ENCODE measurements at places on chromosomes 16 and 17. TPM values are rescaled to one million over a fixed set of nuclear protein-coding genes. Genes with fewer than 3 reads are reported as not detected.

GRCh38 chr16:23423496-23424049, 29.4 kb downstream of the COG7 start:
- no peak overlapping the region for H3K27ac ChIP-seq
- no peaks in the 10 kb centered on the region for H3K27me3 ChIP-seq
- DNase-seq = no peak
- H3K4me3 ChIP-seq = no peak overlapping the region
- no peaks in the 10 kb centered on the region for H3K4me1 ChIP-seq

- DNase-seq = no peak
- H3K27ac ChIP-seq = no peak overlapping the region
- no peak overlapping the region for H3K4me3 ChIP-seq
- no peaks in the 10 kb centered on the region for H3K36me3 ChIP-seq
Measured at GRCh38 chr16:83797013-83797412, 10.8 kb upstream of the HSBP1 start.

DNA sequence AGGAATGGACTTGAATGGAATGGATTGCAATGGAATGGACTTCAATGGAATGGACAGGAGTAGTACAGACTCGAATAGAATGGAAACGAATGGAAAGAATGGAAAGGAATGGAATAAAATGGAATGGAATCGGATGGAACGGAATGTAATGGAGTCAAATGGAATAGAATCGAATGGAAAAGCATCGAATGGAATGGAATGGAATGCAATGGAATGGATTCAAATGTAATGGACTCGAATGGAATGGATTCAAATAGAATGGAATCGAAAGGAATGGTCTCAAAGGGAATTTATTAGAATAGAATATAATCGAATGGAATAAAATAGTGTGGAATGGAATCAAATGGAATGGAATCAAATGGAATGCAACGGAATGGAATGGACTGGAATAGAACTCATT, 484.9 kb upstream of the WSB1 start:
- no peak for DNase-seq
- no peak overlapping the region for H3K27ac ChIP-seq
- no peaks in the 10 kb centered on the region for H3K27me3 ChIP-seq
- H3K36me3 ChIP-seq = no peaks in the 10 kb centered on the region
- no peaks in the 10 kb centered on the region for H3K4me1 ChIP-seq

DNA sequence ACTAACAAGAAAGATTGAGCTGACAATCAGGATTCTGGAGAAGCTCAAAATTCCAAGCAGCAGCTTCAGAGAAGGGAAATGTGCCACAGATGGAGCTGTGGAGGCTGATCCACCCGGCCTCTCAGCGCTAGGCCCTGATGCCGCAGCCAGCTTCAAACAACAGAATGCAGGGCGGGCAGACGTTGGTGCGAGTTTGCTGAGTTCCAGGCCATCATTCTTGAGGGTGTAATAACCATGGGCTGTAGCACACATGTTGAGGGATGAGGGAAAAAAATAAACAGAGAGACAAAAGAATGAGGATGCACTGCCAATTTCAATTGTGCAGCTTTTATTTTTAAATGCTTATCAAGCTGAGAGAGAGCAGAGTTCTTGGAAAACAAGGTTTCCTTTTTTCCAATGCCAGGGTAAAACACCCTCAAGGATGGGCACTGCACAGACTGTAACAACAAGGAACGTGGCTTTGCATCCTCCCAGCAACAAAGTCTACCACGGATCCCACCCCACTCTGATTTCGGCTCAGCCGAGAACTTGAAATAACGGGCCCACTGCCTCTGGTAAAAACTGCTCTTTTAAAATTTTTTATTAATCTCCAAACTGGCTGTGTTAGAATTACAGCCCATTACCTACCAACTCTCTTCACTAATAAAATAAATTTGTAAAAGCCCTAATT, 90.2 kb downstream of the SMG6 start:
- peak overlapping the region; percentile 96 for H3K27ac ChIP-seq
- no peaks in the 10 kb centered on the region for H3K27me3 ChIP-seq
- no peak for DNase-seq
- H3K36me3 ChIP-seq = peaks cover 30% of the 10 kb centered on the region
- peak overlapping the region; percentile 84 for H3K4me3 ChIP-seq

- peaks cover 2% of the 10 kb centered on the region for H3K36me3 ChIP-seq
- peak; percentile 29 for DNase-seq
- H3K27ac ChIP-seq = no peak overlapping the region
- no peaks in the 10 kb centered on the region for H3K27me3 ChIP-seq
- H3K4me1 ChIP-seq = peaks cover 7% of the 10 kb centered on the region
Measured at GRCh38 chr16:53714205-53715022, 10.5 kb downstream of the FTO start.

DNA sequence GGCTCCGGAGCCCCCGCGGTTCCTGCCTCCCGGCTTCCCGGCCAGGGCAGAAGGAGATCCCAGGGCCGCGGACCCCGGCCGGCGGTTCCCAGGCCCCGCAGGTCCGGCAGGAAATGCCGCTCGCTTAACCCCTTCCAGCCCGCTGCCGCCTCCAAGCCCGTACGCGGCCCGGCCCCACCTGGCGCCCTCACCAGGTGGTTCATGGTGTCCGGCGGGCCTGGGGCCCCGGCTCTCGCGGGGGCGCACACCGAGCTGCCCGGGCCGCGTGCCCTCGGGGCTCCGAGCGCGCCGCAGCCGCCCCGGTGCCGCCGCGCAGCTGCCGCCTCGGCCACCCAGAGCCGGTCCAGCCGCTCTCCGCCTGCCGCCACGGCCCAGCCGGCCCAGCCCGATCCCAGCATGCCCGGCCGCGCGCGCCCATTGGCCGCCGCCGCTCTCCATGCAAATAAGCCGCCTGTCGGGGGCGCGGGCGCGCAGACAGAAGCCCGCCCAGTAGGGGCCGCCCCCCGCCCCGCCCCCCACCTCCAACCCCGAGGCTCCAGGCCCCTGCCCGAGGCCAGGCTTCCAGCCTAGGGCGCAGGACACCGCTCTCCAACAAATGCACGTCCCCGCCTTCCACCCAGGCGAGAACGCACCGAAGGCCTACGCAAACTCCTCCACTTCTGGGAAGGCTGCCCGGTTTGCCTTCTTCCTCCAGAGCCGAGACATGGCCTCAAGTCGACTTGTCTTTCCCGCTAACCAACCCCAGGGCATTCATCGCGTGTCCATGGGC, at the start of gene BCAR1:
Gene BCAR1, minus strand, starts transcription at position 345 of the 769 bp plus-strand sequence. Its CDS starts 142 bp downstream, at position 203.
- peaks cover 2% of the 10 kb centered on the region for H3K4me1 ChIP-seq
- H3K27ac ChIP-seq = no peak within 1 kb of the TSS
- H3K27me3 ChIP-seq = peaks cover 49% of the 10 kb centered on the region
- no peak for DNase-seq

GRCh38 chr16:84279881-84280280, 14.8 kb upstream of the WFDC1 start:
- no peak overlapping the region for H3K27ac ChIP-seq
- DNase-seq = no peak
- no peaks in the 10 kb centered on the region for H3K36me3 ChIP-seq
- H3K27me3 ChIP-seq = peaks cover 5% of the 10 kb centered on the region

- no peak overlapping the region for H3K4me3 ChIP-seq
- no peak for DNase-seq
- H3K27ac ChIP-seq = no peak overlapping the region
- H3K27me3 ChIP-seq = peaks cover 66% of the 10 kb centered on the region
- no peaks in the 10 kb centered on the region for H3K36me3 ChIP-seq
- H3K4me1 ChIP-seq = peaks cover 12% of the 10 kb centered on the region
Measured at GRCh38 chr17:74856112-74856511, 3.6 kb downstream of the GRIN2C start.

- DNase-seq = peak; percentile 83
- no peaks in the 10 kb centered on the region for H3K36me3 ChIP-seq
- peak overlapping the region; percentile 69 for H3K4me3 ChIP-seq
Measured at GRCh38 chr17:1908699-1909309, 79.0 kb downstream of the RPA1 start.

DNA sequence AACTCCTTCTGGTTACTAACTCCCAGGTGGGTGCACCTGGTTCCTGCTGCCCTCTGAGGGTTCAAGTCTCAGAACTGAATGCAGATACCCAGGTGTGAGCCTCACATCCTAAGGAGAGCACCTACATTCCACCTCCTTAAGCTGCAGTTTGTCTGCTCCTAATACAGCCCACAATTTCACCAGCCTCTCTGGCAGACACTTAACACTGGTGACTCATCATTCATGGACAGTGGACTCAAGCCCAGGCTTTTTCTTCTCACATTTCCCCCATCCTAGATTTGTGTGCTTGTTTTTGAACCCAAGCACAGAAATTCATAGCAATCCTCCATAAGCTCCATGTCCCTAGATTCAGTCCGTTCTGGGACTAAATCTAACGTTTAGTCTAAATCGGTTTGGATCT, 7.0 kb upstream of the MAF start:
- H3K27me3 ChIP-seq = peaks cover 16% of the 10 kb centered on the region
- no peaks in the 10 kb centered on the region for H3K36me3 ChIP-seq
- H3K4me1 ChIP-seq = peaks cover 35% of the 10 kb centered on the region
- no peak overlapping the region for H3K4me3 ChIP-seq
- H3K27ac ChIP-seq = no peak overlapping the region

DNA sequence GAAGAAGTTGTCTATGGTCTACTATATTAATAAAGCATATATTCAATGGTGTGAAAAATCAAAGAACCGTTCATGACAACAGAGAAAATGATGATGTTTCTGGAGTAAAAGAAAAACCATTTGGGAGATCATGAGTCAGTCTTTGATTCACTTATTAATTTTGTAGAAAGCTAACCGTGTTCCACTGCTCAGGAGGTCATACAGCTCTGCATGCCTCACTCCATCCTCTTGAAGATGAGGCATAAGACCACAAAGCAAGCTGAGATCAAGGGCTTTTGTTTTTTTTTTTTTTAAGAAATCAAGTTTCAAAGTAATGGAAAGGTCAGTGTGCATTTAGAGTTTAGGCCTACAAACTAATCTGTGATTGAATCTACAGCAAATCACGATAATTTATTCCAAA, 206.4 kb downstream of the CEP112 start:
- no peak overlapping the region for H3K27ac ChIP-seq
- H3K4me1 ChIP-seq = no peaks in the 10 kb centered on the region
- no peak for DNase-seq
- peaks cover 2% of the 10 kb centered on the region for H3K36me3 ChIP-seq
- peaks cover 7% of the 10 kb centered on the region for H3K27me3 ChIP-seq

- no peak for DNase-seq
- H3K4me3 ChIP-seq = no peak overlapping the region
- H3K36me3 ChIP-seq = no peaks in the 10 kb centered on the region
- no peak overlapping the region for H3K27ac ChIP-seq
- H3K27me3 ChIP-seq = no peaks in the 10 kb centered on the region
Measured at GRCh38 chr17:50593321-50593720, 32.8 kb downstream of the CACNA1G start.

DNA sequence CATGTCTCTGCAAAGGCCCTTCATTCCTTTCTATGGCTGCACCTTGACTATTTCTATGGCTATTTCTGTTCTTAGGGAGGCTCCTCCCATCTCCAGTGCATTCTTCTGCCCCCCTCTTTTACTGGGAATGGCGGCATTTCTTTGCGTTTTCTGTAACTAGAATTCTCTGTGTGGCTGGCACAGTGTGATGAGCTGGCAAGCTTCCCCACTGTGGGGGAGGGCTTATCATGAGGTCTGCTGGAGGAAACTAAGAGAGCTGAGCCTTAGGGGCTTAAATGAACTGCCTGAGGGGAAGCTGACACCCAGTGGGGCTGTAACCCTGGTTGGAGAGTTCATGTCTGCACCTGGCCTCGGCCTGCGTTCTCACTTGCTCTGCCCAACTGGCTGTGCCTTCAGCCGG, 1.5 kb upstream of the CARD14 start:
- no peak overlapping the region for H3K27ac ChIP-seq
- no peak for DNase-seq
- peaks cover 2% of the 10 kb centered on the region for H3K4me1 ChIP-seq

GRCh38 chr16:28321700-28322411, 29.5 kb downstream of the SBK1 start:
- no peak overlapping the region for H3K27ac ChIP-seq
- H3K4me1 ChIP-seq = peaks cover 5% of the 10 kb centered on the region
- H3K27me3 ChIP-seq = no peaks in the 10 kb centered on the region
- no peak overlapping the region for H3K4me3 ChIP-seq
- H3K36me3 ChIP-seq = no peaks in the 10 kb centered on the region
- DNase-seq = peak; percentile 87

GRCh38 chr16:4216596-4216995, 25.3 kb downstream of the SRL start:
- DNase-seq = no peak
- H3K4me1 ChIP-seq = no peaks in the 10 kb centered on the region
- H3K36me3 ChIP-seq = no peaks in the 10 kb centered on the region
- no peak overlapping the region for H3K27ac ChIP-seq
- H3K27me3 ChIP-seq = peaks cover 2% of the 10 kb centered on the region
- no peak overlapping the region for H3K4me3 ChIP-seq

- H3K4me1 ChIP-seq = peaks cover 4% of the 10 kb centered on the region
- no peak overlapping the region for H3K27ac ChIP-seq
- peak; percentile 42 for DNase-seq
- no peaks in the 10 kb centered on the region for H3K27me3 ChIP-seq
Measured at GRCh38 chr16:50396761-50397535, 28.2 kb upstream of the BRD7 start.

- H3K27me3 ChIP-seq = peaks cover 2% of the 10 kb centered on the region
- DNase-seq = no peak
- H3K4me1 ChIP-seq = no peaks in the 10 kb centered on the region
- H3K36me3 ChIP-seq = no peaks in the 10 kb centered on the region
Measured at GRCh38 chr16:48136547-48137360, 19.0 kb downstream of the ABCC12 start.

DNA sequence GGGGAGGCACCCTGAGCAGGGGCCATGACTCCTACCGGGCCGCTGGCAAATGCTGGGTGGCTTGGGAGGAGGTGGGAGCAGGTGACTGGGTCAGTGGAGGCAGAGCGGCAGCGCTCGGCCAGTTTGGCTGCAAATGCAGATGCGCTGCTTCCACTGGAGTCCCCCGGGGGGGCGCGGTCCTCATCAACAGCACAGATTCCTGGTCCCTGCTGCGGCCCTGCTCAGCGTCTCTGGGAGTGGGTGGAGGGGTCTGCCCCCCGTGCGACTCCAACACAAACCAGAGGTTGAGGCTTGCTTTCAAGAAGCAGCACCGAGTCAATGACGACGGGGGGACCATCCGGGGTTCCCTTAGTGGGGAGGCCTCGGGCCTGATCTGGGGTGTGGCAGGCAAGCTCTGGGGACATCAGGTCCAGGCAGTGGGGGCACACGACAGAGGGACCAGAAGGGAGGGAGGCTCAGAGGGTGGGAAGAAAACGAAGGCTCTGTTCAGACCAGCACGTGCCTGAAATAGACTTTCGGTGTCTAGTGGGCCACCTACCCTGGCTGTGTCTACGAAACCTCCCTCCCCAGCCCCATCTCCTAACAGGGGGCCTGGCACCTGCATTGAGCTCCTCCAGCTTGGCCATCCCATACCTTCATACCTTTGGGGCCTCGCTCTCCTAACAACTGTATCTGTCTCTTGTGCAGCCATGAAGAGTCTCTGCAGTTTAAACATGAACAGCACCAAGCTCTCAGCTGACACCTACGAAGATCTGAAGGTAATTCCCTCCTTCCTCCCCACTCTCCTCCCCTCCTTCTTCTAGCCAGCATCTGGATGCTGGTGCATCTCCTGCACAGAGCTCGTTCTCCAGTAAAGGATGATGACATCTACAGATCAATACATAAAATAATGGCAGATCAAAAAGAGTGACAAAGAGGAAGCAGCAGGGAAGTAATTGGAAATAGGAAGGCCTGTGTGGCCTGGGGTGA, 72.5 kb upstream of the PLCG2 start:
- H3K4me1 ChIP-seq = peaks cover 5% of the 10 kb centered on the region
- H3K27ac ChIP-seq = peak overlapping the region; percentile 22
- no peak for DNase-seq
- H3K27me3 ChIP-seq = no peaks in the 10 kb centered on the region
- H3K4me3 ChIP-seq = no peak overlapping the region

The SLFN12 gene
- 7.8 TPM for total RNA-seq

The EVPLL gene
- not detected for total RNA-seq

The ICAM2 gene
- 62.2 TPM for total RNA-seq

The HSD17B1 gene
- total RNA-seq = 0.83 TPM

The CA5A gene
- total RNA-seq = not detected

The BRIP1 gene
- 19.9 TPM for total RNA-seq

The ADAM11 gene
- total RNA-seq = 0.12 TPM

The HOXB9 gene
- 0.21 TPM for total RNA-seq
